Fibroblast of skin of left biceps (primary cell): ENCODE measurements at places on chromosomes 12 and 14.

- no peak for DNase-seq
These were observed at the start of gene CCDC177 for GRCh38 chr14:69574263-69574953. CCDC177 (minus strand) TSS chr14:69574871; CDS start chr14:69573622, 1,249 bp downstream.

- DNase-seq = peak; percentile 88
These were observed 236.0 kb downstream of the BCL11B start for GRCh38 chr14:99035712-99036610.

DNA sequence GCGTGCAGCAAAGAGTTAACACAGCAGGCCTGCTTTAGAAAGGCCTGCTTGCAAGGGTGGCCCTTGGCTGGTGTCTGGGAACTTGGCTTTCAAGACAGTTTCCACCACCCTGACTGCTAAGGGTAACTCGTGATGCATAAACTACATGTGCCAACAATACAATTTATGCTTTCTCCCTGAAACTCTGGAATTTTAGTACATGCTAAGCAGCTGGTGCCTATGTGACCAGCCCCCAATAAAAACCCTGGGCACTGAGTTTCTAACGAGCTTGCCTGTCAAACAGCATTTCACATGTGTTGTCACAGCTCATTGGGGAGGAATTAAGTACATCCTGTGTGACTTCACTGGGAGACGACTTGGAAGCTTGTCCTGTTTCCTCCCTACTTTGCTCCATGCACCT is 133.1 kb downstream of the SLC5A8 start:
- no peak for DNase-seq

GRCh38 chr12:98397323-98398105 is 117.9 kb upstream of the TMPO start:
- DNase-seq = no peak

- no peak for DNase-seq
These were observed 1.2 kb downstream of the ITGA5 start for GRCh38 chr12:54417712-54418440.

GRCh38 chr14:88212691-88213090 is 110.4 kb downstream of the KCNK10 start:
- DNase-seq = no peak

DNA sequence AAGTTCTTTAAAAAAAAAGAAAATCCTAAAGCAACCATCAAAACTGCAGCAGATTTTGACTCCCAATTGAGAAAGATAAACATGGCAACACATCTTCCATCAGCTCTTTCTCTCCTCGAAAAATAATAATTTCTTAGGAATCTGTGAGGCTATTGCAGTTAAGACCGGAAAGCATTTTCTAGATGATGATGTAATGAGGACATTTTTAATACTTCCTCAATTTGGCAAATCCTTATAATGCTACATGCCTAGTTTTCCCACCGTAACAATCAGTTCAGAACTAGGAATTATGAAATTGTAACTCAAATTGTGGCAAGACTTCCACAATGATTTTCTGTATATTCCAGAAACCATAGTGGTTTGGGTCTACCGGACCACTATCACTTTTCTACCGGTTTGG is 180.9 kb upstream of the PDE3A start:
- DNase-seq = no peak

- DNase-seq = peak; percentile 49
These were observed 210.2 kb downstream of the PTPRO start for GRCh38 chr12:15532364-15532977.

- no peak for DNase-seq
These were observed 59.9 kb downstream of the HSP90AA1 start for GRCh38 chr14:102026934-102027333.

GRCh38 chr12:92943482-92944250 is 14.6 kb upstream of the EEA1 start:
- DNase-seq = no peak

- DNase-seq = no peak
These were observed 160.8 kb downstream of the FOXN3 start for GRCh38 chr14:89256283-89256682.

- DNase-seq = no peak
These were observed 420.2 kb downstream of the SLC6A15 start for GRCh38 chr12:84492351-84492883.

DNA sequence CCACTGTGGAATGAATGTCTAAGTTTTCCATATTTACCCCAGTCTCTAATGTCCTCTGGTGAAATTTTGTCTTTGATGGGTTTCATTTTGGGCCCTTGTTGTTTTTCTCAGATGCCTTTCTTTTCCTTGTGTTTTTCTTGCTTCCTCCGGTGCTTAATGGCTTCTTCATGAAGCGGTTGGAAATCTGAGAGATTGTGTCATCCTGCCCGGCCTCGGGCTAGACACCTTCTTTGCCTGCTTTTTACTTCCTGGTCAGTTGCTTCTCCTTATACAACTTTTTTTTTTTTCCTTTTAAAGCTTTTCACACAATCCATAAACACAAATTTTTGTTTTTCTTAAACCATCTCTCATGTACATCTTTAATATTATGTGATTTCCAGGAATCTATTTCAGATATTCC is 7.1 kb downstream of the ETV6 start:
- no peak for DNase-seq

GRCh38 chr14:105912641-105913180 is 386.3 kb downstream of the TMEM121 start:
- DNase-seq = no peak

DNA sequence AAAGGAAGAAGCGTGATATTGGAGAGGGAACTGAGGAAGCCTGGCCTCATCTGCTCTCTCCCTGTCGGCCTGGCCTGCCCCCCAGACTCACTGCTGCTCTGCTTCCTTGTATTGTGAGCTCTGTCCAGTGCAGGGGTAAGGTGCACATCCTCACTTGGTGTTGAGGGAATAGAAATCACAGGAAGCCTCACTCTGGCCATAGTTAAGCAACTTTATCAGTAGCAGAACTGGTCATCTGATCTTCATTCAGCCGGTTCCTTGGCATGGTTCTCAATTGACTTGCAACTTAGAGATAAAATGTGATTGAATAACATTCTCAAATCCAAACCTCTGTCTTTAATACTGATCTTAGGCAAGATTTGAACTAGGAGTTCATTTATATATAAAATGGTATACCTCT is 11.5 kb upstream of the CCDC175 start:
- no peak for DNase-seq

DNA sequence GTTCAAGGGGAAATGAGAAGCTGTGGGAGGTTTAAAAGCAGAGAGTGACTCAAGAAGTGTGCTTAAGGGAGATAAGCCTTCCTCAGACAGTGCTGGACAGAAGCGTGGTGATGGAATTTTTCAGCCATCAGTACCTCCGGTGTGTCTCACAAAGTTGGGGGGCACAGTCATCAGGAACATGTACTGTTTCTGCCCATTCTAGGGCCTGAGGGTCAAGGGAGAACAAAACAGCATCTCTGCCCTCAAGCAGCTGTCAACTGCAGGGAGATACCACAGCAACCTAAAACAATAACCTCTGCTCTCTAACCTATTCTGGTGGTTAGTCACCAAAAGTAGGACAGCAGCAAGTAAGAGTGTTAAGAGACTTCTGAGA is 2.0 kb upstream of the STON2 start:
- no peak for DNase-seq

GRCh38 chr14:101103321-101103901 is 199.9 kb upstream of the RTL1 start:
- DNase-seq = no peak

GRCh38 chr14:104794631-104794992 is 936 bp downstream of the AKT1 start:
- no peak for DNase-seq
